Lung (tissue), 17 donors: ENCODE measurements at places on chromosomes 1 and 21.

DNA sequence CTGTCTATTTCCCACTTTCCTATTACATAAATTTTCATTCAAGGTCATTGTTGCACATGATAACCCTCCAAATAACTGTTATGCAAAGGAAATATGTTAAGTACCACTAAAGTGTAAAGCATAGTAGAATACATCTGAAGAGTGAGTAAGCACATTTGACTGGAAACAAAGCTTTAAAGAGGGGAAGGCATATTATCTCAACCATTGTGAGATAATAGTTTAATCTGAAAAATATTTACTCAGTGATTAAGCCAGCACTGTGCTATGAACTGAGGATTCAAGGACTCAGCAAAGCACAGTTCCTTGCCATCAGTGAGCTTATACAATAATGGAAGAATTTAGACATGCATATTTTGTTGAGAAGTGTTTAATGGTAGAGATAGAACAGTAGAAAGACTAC lies 127.4 kb downstream of the HMCN1 start:
- no peak for DNase-seq

GRCh38 chr1:226304291-226304955 lies 4.5 kb downstream of the LIN9 start:
- no peak for DNase-seq

DNA sequence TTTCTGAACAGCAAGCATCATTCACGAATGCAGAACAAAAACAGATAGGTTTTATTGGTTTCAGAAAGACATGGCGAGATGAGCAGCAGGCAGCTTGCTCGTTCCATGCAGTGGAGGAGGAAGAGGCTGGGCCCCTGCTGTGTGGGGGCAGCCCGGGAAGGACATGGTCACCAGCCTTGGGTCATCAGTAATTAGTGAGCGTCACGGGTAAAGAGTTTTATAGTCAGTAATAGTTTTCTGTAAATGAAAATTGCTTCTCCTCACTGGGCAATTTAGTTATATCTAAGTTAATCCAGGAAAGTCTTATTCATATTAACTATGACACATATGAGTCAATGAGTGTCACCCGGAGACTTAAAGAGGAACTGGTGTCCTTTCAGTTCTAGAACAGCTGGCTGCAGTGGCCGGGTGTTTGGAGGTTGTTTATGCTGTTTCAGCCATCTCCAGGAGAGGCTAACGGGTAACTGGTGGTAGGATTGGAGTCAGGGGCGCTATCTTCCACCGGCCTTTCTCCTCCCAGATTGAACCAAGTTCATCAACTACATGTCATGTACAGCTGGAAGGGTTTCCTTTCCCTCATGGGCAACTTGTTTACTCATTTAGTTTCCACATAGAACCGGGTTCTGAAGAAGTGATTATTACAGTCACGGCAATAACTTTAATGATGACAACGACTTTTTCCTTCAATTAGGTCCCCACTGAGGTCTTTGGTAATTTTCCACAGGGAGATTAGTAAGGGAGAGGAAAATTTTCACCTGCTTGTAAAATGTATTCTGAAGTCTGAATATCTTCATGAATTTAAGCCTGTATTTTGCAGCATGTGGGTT lies 34.6 kb upstream of the SLC45A1 start:
- peak; percentile 23 for DNase-seq

DNA sequence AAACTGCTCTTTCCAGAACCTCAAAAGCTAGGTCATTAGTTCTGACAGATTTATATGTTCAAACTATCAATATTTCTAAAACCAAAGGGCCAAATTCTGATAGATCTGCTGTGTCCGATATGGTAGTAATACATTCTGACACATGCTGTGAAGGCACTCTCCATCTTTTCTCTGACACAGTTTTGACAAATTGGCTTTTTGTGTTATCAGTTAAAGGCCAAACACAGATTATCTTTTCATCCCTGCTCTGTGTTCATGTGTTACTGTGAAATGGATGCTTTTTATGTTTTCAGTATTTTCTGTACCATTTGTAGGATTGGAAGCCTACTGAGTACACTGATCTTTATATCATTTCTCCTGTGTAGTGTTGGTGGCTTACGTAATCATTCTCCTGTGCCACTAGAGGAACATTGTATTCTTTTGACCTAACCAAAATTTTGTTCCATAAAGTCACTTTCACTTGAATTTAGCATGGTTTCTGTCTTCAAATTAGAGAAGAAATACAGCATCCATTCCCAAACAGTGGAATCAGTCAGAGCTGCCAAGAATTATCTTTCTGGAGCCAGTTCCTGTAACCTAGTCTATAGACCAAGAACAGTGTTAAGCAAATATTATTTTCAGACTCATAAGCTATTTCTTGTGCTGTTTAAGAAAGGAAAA lies 137.2 kb downstream of the ADGRL2 start:
- DNase-seq, result peak; percentile 50

DNA sequence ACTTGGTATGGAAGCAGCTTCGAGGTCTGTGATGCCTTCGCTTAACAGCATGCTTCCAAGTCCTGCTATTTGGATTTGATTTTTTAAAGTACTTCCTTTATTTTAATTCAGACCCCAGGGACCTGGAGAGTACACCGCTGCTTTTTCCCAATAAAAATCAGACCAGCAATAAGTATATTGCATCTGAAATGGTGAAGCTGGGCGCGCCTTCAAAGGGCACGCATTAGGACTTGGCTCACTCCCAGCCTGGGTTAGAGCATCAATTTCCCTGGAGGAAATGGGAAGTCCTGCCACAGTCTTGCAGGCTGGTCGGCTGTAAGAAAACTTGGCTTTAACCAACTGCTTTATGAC lies 325.1 kb downstream of the RRAGC start:
- no peak for DNase-seq

GRCh38 chr1:178492341-178492740 lies 4.4 kb downstream of the CLEC20A start:
- DNase-seq, result no peak

DNA sequence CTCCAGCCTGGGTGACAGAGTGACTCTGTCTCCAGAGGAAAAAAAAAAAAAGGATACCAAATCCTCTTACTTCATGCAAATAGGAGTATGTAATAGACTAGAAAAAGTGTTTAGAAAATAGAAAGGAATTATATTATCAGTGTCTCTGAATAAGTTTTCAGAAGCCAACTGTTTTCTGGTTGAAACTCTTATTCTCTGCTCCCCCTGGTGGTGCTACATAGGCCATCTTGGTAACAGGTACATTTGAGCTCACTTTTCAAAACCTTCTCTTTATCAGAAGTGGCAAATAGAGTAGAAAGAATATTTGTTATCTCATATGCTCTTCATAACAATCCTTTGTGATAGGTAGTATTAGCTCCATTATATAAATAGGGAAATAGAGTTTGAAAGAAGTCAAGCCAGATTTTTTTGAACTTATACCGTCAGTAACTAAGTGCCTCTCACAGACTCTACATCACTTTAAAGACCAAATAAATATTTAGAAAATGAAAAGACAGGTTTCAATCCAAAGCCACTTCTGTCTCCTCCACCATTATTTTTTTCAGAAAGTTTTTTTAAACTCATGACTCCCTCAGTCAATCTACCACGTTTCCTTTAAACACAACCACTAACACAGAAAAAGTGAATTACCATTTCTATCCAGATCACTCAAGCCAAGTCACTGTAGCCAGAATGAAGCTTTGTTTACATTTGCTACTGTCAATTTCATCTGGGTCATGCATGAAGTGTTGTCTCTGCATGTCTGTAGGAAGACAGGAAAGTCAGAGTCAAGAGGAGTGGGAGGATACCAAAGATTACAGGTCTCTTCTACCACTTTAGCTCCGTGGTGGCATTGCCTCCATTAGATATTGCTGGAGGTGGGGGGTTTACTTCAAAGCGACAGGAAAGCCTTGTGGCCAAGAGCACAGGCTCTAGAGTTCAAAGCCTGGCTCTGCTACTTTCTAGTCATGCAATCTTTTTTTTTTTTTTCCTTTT lies 45.6 kb downstream of the IL23R start:
- DNase-seq, result peak; percentile 50

GRCh38 chr1:59020151-59020997 lies 236.5 kb upstream of the JUN start:
- DNase-seq, result peak; percentile 42

- DNase-seq, result peak; percentile 33
Measured at GRCh38 chr1:38991638-38992411, 749 bp downstream of the AKIRIN1 start.

GRCh38 chr1:153228491-153228890 lies 11.1 kb downstream of the PRR9 start:
- no peak for DNase-seq

DNA sequence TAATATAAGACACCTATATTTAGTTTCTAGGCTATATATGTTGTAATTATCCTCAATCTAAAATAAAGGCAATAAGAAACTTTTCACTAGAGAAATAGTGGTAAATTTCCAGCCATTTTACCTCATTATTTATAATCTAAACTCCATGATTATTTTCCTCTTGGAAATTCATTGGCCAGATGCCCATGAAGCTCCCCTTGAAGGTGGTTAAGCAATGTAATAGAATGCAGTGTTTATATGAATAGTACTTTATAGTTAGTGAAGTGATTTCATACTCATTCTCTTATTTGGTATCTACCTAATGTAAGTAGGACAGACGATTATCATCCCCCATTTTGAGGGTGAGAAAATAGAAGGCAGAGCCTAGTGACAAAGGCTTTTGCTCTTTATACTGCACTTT lies 26.5 kb downstream of the NFYC start:
- no peak for DNase-seq

DNA sequence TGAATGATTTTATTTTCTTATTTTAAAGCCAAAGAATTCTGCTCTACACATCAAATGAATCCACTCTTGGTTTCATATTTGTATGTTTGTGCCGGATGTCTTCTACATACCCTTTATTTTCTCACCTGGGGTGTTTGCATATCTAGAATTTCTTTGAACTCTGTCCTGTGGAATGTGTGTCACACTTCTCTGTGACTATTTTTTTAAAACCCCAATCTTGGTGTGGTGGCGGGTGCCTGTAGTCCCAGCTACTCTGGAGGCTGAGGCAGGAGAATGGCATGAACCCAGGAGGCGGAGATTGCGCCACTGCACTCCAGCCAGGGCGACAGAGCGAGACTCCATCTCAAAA lies 35.4 kb downstream of the CENPF start:
- DNase-seq, result no peak

GRCh38 chr1:225878282-225878681 lies 3.9 kb downstream of the TMEM63A start:
- DNase-seq, result no peak

DNA sequence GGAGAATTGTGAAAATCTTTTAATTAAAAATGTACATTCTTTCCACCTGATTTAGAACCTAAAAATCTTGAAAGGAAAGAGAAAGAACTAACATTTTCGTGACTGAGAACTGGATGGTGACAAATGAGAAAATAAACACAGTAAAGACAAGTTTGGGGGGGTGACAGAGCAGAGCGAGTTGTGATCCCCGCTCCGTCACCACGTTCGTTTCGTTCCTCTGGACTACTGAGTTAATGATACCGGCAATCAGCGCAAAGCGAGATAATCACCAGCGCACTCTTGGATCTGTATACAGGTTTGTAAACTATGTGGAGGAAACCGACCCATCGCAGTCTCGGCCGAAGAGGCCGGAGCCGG lies 31.2 kb upstream of the CFAP126 start:
- no peak for DNase-seq

DNA sequence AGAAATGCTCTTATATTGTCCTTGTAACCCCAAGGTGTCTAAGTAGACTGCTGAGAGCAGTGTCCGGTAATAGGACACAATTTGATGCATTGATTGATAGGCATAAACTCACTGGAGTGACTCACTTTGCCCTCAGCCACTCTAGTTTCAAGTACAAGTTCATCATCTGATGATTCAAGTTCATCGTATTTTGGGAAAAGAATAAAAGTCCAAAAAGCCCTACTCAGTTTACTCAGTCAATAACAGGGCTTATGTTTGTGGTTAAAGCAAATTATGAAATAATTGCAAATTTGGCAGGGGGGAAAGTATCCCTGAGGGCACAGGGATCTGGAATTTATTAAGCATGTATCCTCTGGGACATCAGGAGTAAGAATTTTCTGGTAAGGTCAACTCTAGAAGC lies 7.6 kb upstream of the ATF3 start:
- no peak for DNase-seq

- DNase-seq, result no peak
Measured at GRCh38 chr1:224742349-224742748, 126.2 kb downstream of the CNIH3 start.

GRCh38 chr21:46554431-46555224 lies 50.3 kb downstream of the S100B start:
- DNase-seq, result no peak

GRCh38 chr1:36638268-36638667 lies 155.6 kb upstream of the CSF3R start:
- no peak for DNase-seq

- no peak for DNase-seq
Measured at GRCh38 chr1:199687321-199687720, 340.2 kb upstream of the NR5A2 start.

DNA sequence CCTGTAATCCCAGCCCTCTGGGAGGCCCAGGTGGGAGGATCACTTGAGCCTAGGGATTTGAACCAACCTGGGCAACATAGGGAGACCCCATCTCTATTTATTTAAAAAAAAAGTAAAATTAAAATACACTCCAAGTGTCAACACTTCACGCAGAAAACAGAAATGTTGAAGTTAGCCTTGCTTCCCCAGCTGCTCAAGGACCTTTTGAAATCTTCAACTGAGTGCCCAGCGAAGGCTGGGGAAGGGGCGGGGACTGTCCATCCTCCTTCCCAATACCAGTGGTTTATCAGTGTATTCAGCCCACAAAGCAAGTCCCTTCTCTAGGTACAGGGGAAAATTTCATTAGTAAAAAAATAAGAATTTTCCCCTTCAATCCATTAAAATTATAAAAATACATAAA lies 2.2 kb upstream of the DNAJC28 start:
- DNase-seq, result no peak

- peak; percentile 79 for DNase-seq
Measured at GRCh38 chr1:202010180-202011015, at the start of gene ELF3. Gene ELF3, plus strand, starts transcription at chr1:202010587. Its CDS starts 550 bp downstream, at chr1:202011137.

DNA sequence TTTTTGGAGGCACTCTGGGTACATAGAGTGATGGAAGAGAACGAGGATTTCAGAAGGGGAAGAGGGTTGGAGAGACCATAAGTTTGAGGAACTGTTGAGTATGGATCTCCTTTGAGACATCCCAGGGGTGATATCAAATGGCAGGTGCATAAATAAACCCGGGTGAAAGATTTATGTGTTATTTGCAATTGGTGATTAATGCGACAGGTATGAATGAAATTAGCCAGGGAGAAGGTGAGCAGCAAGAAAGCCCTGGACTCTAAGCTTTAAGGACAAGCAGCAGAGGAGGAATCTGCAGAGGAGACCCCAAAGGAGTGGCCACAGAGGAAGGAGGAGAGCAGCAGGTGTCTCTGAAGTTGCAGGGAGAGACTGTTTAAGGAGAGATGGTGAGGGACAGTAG lies 8.8 kb upstream of the REN start:
- DNase-seq, result no peak

- DNase-seq, result no peak
Measured at GRCh38 chr1:15543589-15544568, 17.2 kb downstream of the DNAJC16 start.
